ENCODE measurements at places on chromosomes 5 and 9. TPM values are rescaled to one million over a fixed set of nuclear protein-coding genes. Genes with fewer than 3 reads are reported as not detected.

Gene FANCC
- 10.4 TPM for total RNA-seq

Gene SEMA4D
- total RNA-seq: 6.7 TPM

Gene SERF1B
- 79.0 TPM for total RNA-seq

Gene LCN1
- total RNA-seq: not detected
